Activated T-helper 1 cell treated with anti-CD3 and anti-CD28 coated beads, Interleukin-12 subunit alpha, Interleukin-12 subunit beta, Interleukin-2, Interleukin-4 antibody, amounts not matched to agents 30 ng/mL and 10 ng/mL and 1 ng/mL, durations not matched to agents 14 hours and 24 hours and 36 hours (primary cell): ENCODE measurements at places on chromosomes 7 and 10. TPM values are rescaled to one million over a fixed set of nuclear protein-coding genes. Genes with fewer than 3 reads are reported as not detected.

DKK1 gene
- not detected in 2 replicates for total RNA-seq

PTPRN2 gene
- total RNA-seq, result 0.41 and 0.47 TPM in 2 replicates

DNA sequence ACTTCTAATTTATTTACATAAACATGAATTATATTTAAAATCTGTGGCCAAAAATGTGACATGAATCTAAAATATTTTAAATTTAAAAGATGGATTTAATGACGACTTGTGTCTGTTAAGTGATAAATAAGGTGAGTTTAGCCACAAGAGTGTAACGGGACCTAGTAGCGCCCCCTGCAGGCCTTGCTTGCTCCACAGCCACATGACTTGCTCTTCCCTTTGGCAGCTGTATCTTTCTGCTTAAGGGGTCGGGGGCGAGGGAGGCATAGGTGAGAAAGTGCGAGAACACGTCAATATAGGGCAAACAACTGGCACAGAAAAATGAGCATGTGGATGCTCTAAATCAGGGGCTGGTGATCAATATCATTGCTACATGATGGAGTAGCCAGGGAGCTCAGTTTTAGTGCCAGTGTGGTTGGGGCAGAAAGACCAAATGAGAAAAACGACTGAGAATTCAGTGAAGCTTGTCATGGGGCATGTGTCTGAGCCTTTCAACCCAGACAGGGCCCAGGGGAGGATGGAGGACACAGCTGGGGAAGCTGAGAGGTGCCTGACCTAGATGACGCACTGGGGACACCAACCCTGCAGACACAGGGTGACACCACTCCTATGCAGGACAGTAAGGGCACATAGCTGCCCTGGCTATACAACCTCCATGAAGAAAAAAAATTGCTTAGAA lies 49.8 kb downstream of the PAXIP1 start:
- H3K4me3 ChIP-seq, result no peak overlapping the region
- no peaks in the 10 kb centered on the region for H3K4me1 ChIP-seq
- no peak for DNase-seq
- peaks cover 35% of the 10 kb centered on the region for H3K36me3 ChIP-seq
- H3K27me3 ChIP-seq, result no peaks in the 10 kb centered on the region
- H3K27ac ChIP-seq, result no peak overlapping the region

DNA sequence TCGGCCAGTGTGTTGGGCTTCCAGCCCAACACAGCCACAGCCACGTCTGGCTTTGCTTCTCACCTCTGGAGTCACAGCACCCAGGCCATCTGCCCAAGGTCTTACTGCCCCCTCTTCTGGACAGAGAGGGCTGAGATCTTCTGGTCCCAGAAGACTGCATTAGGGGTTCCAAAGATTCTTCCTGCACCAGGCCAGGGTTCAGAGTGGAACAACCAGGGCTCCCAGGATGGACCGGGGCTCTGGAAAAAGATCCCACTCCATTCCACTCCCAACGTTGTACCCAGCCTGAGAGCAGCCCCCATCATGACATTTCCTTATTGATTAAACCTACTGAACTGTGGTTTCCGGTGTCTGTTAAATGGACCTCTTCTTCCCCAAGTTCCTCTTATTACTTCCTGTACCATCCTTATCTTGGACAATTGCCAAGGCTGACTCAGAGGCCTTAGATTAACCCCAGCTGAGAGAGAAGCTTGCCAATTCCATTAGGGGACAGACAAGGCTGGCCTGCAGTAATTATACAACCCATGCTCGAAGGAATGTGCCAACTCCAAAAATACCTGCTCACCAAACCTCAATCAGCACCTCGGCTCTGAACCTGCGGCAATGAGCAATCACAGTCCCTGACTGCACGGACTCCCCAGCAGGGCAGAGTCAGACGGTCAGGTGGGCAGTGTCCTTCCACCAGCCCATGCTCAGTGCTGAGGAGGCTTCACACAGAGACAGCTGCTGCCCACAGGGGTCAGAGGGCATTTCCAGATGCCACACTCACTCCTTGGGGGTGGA lies 47.9 kb upstream of the NPFFR1 start:
- H3K36me3 ChIP-seq, result peaks cover 3% of the 10 kb centered on the region
- DNase-seq, result no peak
- H3K4me3 ChIP-seq, result no peak overlapping the region
- H3K4me1 ChIP-seq, result peaks cover 18% of the 10 kb centered on the region
- peaks cover 4% of the 10 kb centered on the region for H3K27me3 ChIP-seq

DNA sequence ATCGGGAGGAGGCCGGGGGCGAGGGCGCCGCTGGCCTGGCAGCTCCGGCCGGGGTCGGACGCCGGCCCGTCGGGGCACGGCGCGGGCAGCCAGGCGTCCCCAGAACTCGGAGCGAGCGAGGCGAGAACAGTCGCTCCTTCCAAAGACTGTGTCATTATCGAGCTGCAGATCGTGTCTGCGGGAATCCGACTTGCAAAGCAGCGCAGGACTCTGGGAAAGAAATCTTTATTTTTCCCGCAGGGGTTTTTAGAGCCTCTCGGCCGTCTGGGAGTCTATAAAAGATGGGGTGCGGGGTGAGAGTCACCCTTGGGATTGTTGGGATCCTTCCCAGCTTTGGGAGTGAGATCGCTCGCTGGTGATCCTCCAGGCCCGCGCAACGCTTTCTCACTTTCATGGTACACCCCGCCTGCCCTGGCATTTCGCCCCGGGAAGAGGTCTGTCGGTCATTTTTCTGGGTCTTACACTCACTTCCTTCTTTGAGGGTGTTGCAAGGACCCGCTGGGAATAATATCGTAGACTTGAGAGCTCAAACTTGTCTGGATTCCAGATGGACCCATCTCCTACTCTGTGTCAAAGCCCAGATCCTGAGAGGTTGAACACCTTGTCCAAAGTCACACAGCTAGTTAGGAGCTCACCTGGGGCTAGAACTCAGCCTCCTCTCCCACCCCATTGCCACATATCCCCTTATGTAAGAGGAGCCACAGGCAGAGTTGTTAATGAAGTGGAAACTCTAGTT lies 1.0 kb downstream of the UBTD1 start:
- H3K4me3 ChIP-seq, result peak overlapping the region; percentile 63
- H3K27me3 ChIP-seq, result peaks cover 34% of the 10 kb centered on the region
- H3K27ac ChIP-seq, result no peak overlapping the region
- no peak for DNase-seq
- peaks cover 38% of the 10 kb centered on the region for H3K4me1 ChIP-seq

GRCh38 chr10:34024693-34025425 lies 690.4 kb upstream of the NRP1 start:
- H3K27ac ChIP-seq, result no peak overlapping the region
- no peaks in the 10 kb centered on the region for H3K4me1 ChIP-seq
- no peak overlapping the region for H3K4me3 ChIP-seq
- H3K36me3 ChIP-seq, result no peaks in the 10 kb centered on the region

- no peak for DNase-seq
- H3K27me3 ChIP-seq, result no peaks in the 10 kb centered on the region
- H3K4me1 ChIP-seq, result peaks cover 47% of the 10 kb centered on the region
- peaks cover 17% of the 10 kb centered on the region for H3K36me3 ChIP-seq
- H3K27ac ChIP-seq, result no peak overlapping the region
Observed at GRCh38 chr7:43689115-43689514, 40.2 kb downstream of the COA1 start.

DNA sequence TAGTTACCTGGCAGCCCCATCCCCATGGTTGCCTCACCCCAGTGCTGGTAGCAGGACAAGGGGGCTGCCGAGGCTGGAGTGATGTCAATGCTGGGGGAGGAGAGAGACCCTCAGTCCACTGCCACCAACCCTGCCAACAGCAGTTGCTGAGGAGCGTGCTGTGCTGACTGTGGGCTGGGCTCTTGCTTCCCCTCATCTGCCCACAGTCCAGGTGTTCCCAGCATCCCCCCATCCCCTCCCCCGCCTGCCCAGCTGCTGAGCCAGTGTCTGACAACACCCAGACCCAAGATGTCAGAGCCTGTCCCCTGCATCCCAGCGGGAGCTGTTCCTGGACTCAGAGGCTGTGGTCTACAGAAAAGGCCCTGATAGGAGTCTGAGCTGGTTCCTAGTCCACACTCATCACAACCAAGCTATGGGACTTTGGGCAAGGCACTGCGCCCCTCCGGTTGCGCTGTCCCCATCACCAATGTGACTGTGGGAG lies 14.6 kb upstream of the PSAP start:
- peaks cover 2% of the 10 kb centered on the region for H3K27me3 ChIP-seq
- H3K27ac ChIP-seq, result no peak overlapping the region
- H3K4me1 ChIP-seq, result no peaks in the 10 kb centered on the region
- no peak for DNase-seq
- H3K4me3 ChIP-seq, result no peak overlapping the region
- no peaks in the 10 kb centered on the region for H3K36me3 ChIP-seq
